ENCODE measurements at places on chromosomes 7 and 10. TPM values are rescaled to one million over a fixed set of nuclear protein-coding genes. Genes with fewer than 3 reads are reported as not detected.

EPC1 gene
- total RNA-seq = 26.8 TPM

ADAM8 gene
- 12.0 TPM for total RNA-seq

LRIT1 gene
- not detected for total RNA-seq

COPS6 gene
- total RNA-seq = 85.2 TPM

AMZ1 gene
- total RNA-seq = 0.16 TPM

BMPER gene
- total RNA-seq = 4.6 TPM

CALCR gene
- total RNA-seq = 0.51 TPM

CPVL gene
- total RNA-seq = 49.8 TPM

LRIT2 gene
- not detected for total RNA-seq

PLEKHA8 gene
- 13.7 TPM for total RNA-seq

GRCh38 chr7:100582041-100582579 is 3.8 kb downstream of the LRCH4 start:
- no peak for DNase-seq

DNA sequence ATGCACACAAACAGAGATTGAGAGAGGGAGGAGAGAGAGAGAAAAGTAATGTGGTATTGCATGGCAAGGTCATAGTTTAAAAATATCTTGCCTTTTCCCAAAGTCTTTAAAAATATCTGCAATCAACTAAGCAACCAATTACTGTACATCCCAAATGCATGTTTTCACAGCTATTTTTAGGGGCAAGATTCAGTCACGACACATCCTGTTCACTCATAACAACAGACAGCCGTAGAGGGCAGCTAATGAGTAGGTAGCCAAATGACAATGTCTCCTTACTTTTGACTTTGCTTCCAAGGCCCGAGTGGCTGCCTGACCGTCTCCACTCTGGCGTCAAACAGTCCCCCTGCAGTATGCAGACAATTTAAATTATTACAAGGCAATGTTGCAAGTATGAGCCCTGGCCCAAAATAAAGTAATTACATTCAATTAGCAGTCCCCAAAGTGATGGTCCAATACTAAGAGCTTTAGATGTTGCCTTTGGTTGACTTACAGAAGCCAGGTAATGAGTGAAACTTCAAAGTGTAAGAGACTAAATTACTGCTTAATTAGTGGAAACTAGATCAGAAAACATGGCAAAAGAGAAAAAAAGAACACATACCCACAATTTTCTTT is 162.9 kb downstream of the MBL2 start:
- DNase-seq = no peak

DNA sequence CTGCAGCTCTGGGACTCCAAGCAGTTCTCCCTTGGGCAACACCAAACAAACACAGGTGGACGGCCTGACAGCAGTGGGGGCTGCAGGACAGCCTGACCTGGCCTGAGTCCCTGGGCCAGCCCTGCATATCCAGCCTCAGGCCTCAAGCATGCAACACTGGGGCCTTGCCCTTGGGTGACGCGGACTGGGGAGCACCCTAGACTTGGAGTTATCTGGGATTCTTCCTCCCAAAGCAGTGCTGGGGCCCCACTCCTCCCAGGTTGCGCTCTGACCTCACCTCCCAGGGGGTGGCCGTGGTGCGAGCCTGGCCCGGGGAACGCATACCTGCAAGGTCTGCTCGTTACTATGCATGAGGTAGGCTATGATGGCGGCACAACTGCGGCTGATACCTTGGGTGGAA is 6.2 kb upstream of the TMEM120A start:
- no peak for DNase-seq

DNA sequence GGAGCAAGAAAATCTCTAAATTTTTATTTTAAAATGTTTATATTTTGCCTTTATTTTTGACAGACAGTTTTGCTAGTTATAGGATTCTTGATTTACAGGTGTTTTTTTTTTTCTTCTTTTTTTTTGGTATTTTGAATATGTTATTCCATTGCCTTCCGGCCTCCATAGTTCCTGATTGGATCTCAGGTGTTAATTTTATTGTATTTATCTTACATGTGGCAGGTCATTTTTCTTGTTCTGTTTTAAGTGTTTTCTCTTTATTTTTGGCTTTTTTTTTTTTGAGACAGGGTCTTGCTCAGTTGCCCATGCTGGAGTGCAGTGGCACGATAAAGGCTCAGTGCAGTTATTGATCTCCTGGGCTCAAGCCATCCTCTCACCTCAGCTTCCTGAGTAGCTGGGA is 73.9 kb downstream of the MLLT10 start:
- no peak for DNase-seq

GRCh38 chr10:124896751-124897150 is 45.2 kb upstream of the ZRANB1 start:
- DNase-seq = peak; percentile 8

- no peak for DNase-seq
Measured at GRCh38 chr7:111841596-111842205, 279.4 kb upstream of the IMMP2L start.

- DNase-seq = no peak
Measured at GRCh38 chr7:79789584-79790345, 336.3 kb upstream of the MAGI2 start.

GRCh38 chr10:6530211-6530840 is 49.8 kb downstream of the PRKCQ start:
- DNase-seq = no peak

- DNase-seq = no peak
Measured at GRCh38 chr7:135905355-135905754, 71.8 kb downstream of the MTPN start.

GRCh38 chr10:82252081-82252480 is 377.1 kb downstream of the NRG3 start:
- no peak for DNase-seq

DNA sequence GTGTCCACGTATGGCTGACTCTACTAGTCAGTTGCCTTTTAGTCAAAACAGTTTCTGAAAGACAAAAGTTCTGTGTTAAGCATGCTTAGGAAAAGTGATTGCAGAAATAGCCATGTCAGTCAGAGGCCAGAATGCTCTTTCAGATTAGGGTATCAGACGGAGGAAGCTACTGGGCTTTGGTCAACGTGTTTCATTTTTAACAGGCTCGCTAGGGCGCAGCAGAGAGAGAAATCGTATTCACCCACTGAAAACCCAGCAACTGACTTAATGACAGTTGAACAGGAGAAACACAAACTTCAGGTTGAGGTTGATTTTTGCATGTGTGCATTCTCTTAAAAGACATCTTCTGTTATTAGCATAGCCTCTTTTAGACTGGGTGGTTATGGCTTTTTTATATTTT is 322.6 kb upstream of the KIAA1217 start:
- no peak for DNase-seq

DNA sequence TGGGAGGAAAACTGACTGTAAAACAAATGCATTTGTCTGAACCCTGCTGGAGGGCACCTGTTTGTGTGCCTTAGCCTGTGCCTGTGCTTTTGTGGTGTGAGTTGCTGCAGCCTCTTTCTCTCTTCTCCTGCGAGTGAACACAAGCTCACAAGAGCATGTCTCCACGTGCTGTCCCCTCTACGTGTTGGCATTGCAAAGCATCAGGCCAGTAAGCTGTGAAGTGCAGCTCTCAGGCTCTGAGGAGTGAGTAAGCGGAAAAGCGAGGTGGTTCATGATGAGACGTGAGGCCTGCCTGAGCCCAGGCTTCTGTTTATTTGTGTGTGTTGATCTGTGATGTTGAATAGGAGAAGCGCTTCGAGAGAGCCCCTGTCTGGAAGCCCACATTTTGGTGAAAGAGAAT is 85.6 kb upstream of the PDCD4 start:
- no peak for DNase-seq

DNA sequence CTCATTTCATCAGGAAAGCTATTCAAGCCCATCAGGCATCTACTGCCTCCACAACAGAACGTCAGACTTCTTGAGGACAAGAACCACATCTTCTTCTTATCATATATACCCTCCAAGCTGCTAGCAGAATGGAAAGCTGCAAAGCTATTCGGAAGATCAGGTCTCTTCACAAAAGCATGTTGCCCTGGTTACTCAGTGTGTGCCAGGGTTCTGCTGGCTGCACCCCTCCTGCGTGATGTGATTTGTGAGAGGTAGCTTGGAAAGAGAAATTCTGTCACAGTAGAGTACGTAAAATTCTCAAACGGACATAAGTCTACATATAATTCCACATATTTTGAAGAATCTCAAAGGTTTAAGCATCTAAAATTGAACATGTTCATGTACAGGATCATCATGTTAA is 681.7 kb downstream of the PARD3 start:
- DNase-seq = no peak

DNA sequence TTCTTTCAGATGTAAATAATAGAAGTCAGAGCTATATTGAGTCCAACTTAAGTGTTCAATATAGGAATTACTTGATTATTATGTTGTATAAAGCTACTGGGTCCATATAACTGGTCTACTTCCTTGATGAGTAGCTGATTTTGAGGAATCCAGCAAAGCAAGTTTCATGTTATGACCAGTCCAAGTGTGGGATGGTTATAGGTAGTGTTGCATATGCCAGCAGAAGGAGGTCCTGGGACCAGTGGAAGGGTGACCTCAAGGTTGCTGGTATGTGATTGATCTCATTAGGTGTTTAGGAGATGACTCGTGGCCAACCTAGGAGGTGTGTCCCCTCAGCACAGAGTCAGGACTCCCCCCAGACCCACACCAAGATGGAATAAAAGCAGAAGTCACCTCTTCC is 551.5 kb downstream of the KCNMA1 start:
- no peak for DNase-seq

GRCh38 chr7:133433165-133433812 is 180.4 kb downstream of the EXOC4 start:
- DNase-seq = no peak

DNA sequence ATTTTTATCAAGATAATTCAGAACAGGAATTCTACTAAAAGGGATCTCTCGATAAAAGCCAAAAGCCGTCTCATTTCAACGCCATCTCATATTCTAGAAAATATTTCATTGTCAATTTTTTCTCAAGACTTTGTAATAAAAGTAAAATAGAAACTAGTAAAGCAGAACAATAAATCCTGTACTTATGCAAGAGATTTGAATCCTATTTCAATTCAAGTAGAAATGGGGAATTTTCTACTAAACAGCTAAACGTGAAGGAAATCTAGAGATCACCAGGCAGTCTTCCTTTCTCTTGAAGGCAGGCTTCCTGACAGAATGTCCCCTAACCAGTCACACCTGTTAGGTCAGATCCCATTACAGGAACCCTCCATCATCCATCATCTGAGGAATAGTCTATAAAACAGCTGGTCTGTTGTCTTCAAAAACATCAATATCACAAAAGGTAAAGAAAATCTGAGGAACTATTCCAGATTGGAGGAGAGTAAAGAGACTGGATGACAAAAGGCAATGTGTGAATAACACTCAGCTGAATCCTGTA is 23.7 kb downstream of the USP6NL start:
- DNase-seq = no peak

GRCh38 chr7:144011458-144012230 is 11.5 kb downstream of the OR6B1 start:
- no peak for DNase-seq

- DNase-seq = no peak
Measured at GRCh38 chr10:29140991-29141390, 147.9 kb upstream of the LYZL1 start.
